ENCODE measurements at places on chromosomes 2 and 18. TPM values are rescaled to one million over a fixed set of nuclear protein-coding genes. Genes with fewer than 3 reads are reported as not detected.

GRCh38 chr2:173874003-173874893 lies 90.9 kb downstream of the SP3 start:
- no peak overlapping the region for H3K4me3 ChIP-seq
- no peak for DNase-seq
- H3K4me1 ChIP-seq: no peaks in the 10 kb centered on the region
- no peak overlapping the region for H3K27ac ChIP-seq

DNA sequence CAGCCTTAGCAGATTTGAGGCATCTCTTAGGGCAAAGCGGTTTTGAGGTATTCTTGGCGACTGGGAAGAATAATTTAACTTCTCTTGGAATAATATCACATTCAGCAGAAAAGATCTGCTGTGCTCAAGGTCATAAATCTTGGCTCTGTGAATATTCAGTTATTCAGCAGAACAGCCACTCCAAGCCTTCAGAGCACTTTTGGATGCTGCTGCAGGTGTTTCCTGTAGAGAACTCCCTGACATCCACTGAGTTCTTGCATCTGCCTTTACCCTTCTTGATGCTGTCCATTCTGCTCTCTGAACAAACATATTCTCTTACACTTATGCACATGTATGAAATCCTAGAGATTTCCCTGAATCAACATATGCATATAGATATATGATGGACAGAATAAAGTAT lies 390.3 kb downstream of the NRXN1 start:
- H3K27me3 ChIP-seq: no peaks in the 10 kb centered on the region
- no peak for DNase-seq
- H3K4me3 ChIP-seq: no peak overlapping the region
- H3K4me1 ChIP-seq: no peaks in the 10 kb centered on the region

DNA sequence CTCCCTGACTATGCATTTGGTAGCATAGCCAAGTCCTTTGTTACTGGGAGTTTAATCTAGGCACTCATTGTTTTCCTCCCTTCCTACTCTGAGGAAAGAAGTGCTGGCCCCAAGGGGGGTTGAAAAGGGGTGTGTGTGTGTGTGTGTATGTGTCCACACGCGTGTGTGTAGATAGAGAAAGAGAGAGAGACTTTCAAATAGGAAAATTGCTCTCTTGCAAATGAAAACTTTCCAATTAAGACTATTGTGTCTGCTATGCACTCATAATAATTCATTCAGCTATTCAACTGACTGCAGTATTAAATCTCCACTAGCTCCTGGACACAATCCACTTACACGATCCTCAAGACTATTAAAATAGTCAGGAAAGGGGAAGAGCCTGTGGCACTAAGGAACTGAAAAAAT lies 92.9 kb upstream of the CSRNP3 start:
- no peaks in the 10 kb centered on the region for H3K27me3 ChIP-seq
- H3K27ac ChIP-seq: no peak overlapping the region
- peaks cover 10% of the 10 kb centered on the region for H3K4me1 ChIP-seq

The ENOSF1 gene
- 113 TPM for total RNA-seq

The STAM2 gene
- 56.0 TPM for total RNA-seq

GRCh38 chr18:9079818-9080528 lies 22.5 kb upstream of the NDUFV2 start:
- H3K4me1 ChIP-seq: peaks cover 13% of the 10 kb centered on the region
- no peaks in the 10 kb centered on the region for H3K36me3 ChIP-seq
- no peak overlapping the region for H3K4me3 ChIP-seq

DNA sequence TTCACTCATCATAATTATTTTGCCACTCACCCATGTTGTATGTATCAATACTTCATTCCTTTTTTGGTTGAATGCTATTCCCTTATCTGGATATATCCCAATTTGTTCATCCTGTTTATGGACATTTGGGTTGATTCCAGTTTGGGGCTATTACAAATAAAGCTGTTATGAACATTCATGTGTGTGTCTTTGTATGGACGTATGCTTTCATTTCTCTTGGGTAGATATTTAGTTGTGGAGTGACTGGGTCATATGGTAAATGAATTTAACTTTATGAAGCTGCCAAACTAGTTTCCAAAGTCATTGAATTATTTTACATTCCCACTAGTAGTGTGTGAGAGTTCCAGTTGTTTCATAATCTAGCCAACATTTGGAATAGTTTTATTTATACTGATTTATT lies 2.7 kb downstream of the FAM228B start:
- no peak overlapping the region for H3K4me3 ChIP-seq
- no peaks in the 10 kb centered on the region for H3K27me3 ChIP-seq
- no peak for DNase-seq
- H3K4me1 ChIP-seq: peaks cover 13% of the 10 kb centered on the region

The GPR45 gene
- not detected for total RNA-seq

The DUSP11 gene
- 17.7 TPM for total RNA-seq

DNA sequence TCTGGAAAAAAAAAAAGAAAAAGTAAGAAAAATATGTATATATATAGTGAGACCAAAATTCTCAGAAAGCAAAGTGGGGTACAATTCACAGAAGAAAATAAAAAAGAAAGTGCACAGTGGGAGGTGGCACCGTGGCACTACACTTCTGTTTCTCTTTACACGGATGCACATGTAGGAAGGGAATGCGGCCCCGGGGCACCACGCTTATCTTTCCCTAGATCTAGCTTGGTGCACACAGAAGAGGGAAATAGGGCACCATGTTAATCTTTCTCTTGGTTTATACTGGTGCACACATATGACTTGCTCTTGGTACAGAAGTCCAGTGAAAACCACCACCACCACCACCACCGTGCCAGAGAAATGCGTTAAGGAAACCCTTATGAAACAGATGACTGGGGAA lies 32.0 kb downstream of the EIPR1 start:
- H3K36me3 ChIP-seq: no peaks in the 10 kb centered on the region
- H3K27me3 ChIP-seq: no peaks in the 10 kb centered on the region
- no peak overlapping the region for H3K27ac ChIP-seq
- no peak for DNase-seq
- no peaks in the 10 kb centered on the region for H3K4me1 ChIP-seq
- H3K4me3 ChIP-seq: no peak overlapping the region

GRCh38 chr2:157995117-157995516 lies 106.6 kb upstream of the UPP2 start:
- H3K4me3 ChIP-seq: no peak overlapping the region
- no peaks in the 10 kb centered on the region for H3K27me3 ChIP-seq
- no peak overlapping the region for H3K27ac ChIP-seq
- H3K36me3 ChIP-seq: no peaks in the 10 kb centered on the region

The LAMA3 gene
- total RNA-seq: 105 TPM

DNA sequence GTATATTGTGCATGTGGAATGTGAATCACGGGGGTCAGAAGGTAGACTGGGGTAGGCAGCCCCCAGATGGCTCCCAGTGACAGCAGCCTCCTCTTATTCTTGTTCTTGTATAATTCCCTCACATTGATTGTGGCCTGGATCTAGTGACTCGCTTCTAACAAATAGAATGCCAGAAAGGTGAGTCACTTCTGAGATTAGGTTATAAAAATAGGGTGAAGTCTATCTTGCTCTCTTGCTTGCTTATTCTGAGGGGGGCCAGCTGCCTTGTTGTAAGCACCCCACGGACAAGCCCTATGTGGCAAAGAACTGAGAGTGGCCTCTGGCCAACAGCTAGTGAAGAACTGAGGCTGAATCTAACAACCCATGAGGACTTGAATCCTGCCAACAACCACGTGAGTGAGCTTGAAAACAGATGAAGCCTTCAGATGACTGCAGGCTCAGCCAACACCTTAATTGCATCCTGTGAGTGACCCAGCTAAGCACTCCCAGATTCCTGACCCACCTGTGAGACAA lies 15.6 kb upstream of the RMND5A start:
- no peaks in the 10 kb centered on the region for H3K36me3 ChIP-seq
- H3K4me3 ChIP-seq: no peak overlapping the region
- H3K4me1 ChIP-seq: peaks cover 4% of the 10 kb centered on the region
- no peak for DNase-seq
- no peaks in the 10 kb centered on the region for H3K27me3 ChIP-seq

- H3K4me1 ChIP-seq: no peaks in the 10 kb centered on the region
- H3K4me3 ChIP-seq: no peak overlapping the region
- no peaks in the 10 kb centered on the region for H3K36me3 ChIP-seq
- peak; percentile 18 for DNase-seq
Observed at GRCh38 chr18:79748321-79749180, 49.2 kb upstream of the KCNG2 start.

The C2orf72 gene
- 0.84 TPM for total RNA-seq

DNA sequence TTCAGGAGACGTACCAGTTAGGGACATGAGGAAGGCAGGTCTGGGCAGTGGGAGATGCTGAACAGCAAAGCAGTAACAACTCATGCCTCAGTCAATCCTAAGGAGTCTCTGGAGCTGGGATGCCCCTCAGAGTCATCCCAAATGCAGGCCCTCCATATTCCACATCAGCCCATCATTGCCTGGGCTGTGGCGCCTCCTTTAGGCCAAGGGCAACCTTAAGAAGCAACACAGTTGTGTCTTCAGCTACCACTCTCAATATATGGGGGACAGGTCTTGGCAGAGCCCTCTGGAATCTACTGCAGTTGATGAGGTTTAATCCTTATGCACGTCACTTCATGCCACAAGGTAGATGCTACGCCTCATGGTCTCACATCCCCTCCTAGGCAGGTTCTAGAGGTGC lies 682.0 kb upstream of the RAB6C start:
- no peak for DNase-seq
- H3K36me3 ChIP-seq: no peaks in the 10 kb centered on the region
- H3K27me3 ChIP-seq: no peaks in the 10 kb centered on the region
- no peaks in the 10 kb centered on the region for H3K4me1 ChIP-seq

- H3K4me3 ChIP-seq: no peak overlapping the region
- H3K36me3 ChIP-seq: no peaks in the 10 kb centered on the region
- H3K27ac ChIP-seq: no peak overlapping the region
- no peak for DNase-seq
Observed at GRCh38 chr2:56380861-56381260, 197.1 kb downstream of the CCDC85A start.
